ENCODE measurements at places on chromosomes 2 and 18. TPM values are rescaled to one million over a fixed set of nuclear protein-coding genes. Genes with fewer than 3 reads are reported as not detected.

Gene SNED1
- total RNA-seq, result 8.2 TPM

Gene TMEFF2
- total RNA-seq, result not detected

Gene DSG4
- not detected for total RNA-seq

Gene IL36RN
- not detected for total RNA-seq

Gene PCARE
- under 0.01 TPM for total RNA-seq

Gene UGT1A3
- not detected for total RNA-seq

Gene AGXT
- not detected for total RNA-seq

Gene ATP5F1A
- 475 TPM for total RNA-seq

Gene SLC14A1
- total RNA-seq, result 2.5 TPM

Gene ZBTB7C
- total RNA-seq, result not detected

Gene CDH2
- not detected for total RNA-seq

Gene TRAPPC8
- 25.0 TPM for total RNA-seq

Gene ZSWIM2
- not detected for total RNA-seq

Gene PLEKHH2
- total RNA-seq, result 2.3 TPM

Gene TNFAIP6
- 11.1 TPM for total RNA-seq

Gene SEPTIN10
- total RNA-seq, result 3.7 TPM

Gene GKN2
- total RNA-seq, result not detected

Gene FOXI3
- not detected for total RNA-seq

Gene ADAM23
- total RNA-seq, result 0.94 TPM

Gene LCT
- 0.10 TPM for total RNA-seq

Gene ANKRD29
- 0.52 TPM for total RNA-seq

Gene MFSD6
- total RNA-seq, result 77.1 TPM

Data from mononuclear cell (primary cell).